Stimulated activated CD8-positive, alpha-beta memory T cell treated with anti-CD3 and anti-CD28 coated beads, Interleukin-4, amount 100 ng/mL, for 1 hour (primary cell): ENCODE measurements at places on chromosomes 6 and 20.

DNA sequence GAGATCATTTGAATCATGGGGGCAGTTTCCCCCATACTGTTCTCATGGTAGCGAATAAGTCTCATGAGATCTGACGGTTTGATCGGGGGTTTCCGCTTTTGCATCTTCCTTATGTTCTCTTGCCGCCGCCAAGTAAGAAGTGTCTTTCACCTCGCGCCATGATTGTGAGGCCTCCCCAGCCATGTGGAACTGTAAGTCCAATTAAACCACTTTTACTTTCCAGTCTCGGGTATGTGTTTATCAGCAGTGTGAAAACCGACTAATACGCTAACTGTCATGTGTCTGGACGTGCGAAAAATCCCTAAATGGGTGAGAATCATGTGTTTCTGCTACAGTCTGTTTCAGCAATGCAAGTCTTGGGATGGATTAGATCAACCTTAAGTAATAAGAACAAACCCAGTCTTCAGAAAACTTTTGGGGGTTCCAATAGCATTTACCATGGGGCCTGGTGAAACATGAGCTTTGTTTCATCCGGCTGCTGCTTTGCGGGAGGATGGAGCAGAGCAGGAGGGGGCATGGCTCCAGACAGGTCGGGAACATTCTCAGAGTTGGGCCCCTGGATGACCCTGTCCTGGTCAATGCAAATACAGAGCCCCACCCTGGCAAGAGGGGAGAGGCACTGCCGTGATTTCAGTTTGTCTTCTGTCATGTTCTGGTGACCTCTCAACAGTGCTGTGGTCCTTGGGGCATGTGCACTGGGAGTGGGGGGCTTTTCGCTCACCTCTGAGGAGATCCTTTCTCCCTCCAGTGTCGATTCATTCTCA is 41.5 kb downstream of the CTCFL start:
- DNase-seq, result no peak

GRCh38 chr6:102525336-102525735 is 1131.8 kb downstream of the GRIK2 start:
- no peak for DNase-seq

- no peak for DNase-seq
Observed at GRCh38 chr6:136656121-136656520, 105.9 kb upstream of the MAP7 start.

DNA sequence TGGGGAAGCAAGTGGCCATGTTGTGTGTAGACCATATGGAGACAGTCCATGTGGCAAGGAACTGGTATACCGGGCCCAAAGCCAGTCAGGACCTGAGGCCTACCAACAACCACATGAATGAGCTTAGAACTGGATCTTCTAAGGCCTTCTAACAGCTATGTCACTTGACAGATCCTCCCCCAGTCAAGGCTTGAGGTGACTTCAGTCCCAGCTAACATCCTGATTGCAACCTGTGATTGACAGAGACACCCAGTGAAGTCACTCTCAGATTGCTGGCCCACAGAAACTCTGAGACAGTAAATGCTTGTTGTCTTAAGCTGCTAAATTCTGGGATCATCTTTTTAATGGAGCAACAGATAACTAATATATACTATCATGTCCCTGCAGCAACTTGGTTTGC is 32.9 kb downstream of the AHI1 start:
- no peak for DNase-seq

DNA sequence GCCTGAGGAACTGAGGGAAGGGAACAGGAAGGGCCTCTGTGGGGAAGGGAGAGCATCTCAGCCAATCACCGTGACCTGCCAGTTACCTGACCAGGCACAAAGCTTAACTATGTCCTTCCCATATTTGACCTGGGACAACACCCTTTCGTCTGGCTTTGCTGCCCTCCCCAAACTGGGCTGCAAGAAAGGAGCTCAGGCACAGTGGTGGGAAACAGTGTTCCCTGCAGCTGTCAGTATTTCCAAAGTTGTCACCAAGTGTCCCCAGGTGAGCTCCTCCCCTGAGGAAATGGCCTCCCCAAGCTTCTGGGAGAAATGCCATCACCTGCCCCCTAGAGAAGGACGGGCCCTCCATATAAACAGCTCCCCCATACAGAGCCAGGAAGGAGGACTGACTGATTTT is 17.9 kb downstream of the NCR2 start:
- no peak for DNase-seq

DNA sequence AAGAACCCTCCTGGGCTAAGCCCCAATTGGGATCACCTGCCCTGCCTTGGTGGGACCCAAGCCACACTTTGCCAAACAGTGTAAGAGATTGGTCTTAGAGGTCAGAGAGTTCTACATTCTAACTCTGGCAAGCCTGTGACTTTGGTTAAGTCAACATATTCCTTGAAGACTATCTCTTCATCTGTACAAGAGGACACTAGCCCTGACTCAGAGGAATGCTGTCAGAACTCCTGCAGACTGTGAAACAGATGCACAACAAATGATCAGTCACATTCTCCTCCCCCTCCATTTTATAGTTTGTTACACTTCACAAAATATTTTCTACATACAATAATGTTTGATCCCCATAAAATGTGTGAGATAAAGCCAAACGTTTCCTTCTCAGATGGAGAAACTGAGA is 91.7 kb upstream of the EPB41L1 start:
- DNase-seq, result no peak

GRCh38 chr6:89797317-89797716 is 22.3 kb downstream of the MDN1 start:
- no peak for DNase-seq

GRCh38 chr20:35883336-35883777 is 70.9 kb downstream of the SCAND1 start:
- DNase-seq, result no peak

- DNase-seq, result no peak
Observed at GRCh38 chr6:56902641-56903464, 52.1 kb upstream of the BEND6 start.

- DNase-seq, result no peak
Observed at GRCh38 chr20:54221353-54221752, 13.5 kb downstream of the PFDN4 start.

DNA sequence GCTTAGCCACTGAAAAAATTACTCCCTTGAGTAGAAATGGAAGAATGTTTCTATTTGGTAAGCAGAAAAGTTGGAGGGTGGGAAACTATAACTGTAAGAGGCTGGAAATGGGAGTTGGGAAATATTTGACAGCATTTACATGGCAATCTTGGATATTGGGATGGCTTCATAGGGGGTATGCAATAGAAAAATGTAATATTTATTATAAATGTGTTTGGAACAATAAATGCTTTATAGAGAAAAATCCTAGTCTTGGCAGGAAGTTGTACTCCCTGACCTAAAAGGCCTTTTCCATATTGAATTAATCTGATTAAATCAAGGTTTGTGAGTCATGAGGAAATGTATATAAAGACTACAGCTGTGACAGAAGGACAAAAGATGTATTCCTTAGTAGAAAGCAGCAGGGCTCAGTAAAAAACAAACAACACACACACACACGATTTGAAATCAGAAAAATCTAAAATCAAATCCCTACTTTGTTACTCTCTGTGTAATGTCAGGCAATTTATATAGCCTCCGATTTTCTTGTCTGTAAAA is 272.3 kb downstream of the CD109 start:
- DNase-seq, result no peak

- DNase-seq, result no peak
Observed at GRCh38 chr6:72551470-72551869, 70.4 kb upstream of the KCNQ5 start.

GRCh38 chr6:169224185-169224695 is 29.4 kb downstream of the THBS2 start:
- DNase-seq, result no peak

DNA sequence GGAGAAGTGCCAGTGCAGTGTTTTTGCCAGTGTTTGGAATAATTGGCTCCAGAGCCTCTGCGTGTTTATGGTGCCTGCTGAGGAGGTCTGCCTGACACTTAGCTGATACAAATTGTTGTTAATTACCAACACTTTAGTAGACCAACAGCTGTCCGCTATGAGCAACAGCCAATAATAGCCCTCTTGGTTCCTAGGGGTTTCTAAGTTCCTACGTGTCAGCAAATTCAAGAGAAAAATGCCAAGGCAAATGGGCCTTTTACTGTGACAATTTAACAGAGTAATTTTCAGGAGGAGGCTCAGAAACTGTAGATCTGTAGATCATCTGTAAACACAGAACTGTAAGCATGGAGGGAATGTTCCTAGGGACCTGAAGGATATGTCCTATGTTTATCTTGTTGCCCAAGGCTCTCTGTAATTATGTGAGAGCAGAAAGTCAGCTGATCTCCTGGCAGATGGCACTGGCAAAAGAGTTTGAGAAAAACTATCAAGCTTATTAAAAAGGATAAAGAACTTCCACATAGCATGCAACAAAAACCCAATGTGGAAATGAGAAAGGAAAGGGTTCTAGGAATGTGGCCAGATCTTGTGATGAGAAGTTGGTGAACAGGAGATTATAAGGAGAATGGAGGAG is 157.7 kb downstream of the GJA1 start:
- DNase-seq, result no peak

GRCh38 chr6:17431581-17431980 is 38.2 kb downstream of the CAP2 start:
- no peak for DNase-seq

GRCh38 chr6:118932421-118932820 is 2.5 kb downstream of the MCM9 start:
- no peak for DNase-seq

DNA sequence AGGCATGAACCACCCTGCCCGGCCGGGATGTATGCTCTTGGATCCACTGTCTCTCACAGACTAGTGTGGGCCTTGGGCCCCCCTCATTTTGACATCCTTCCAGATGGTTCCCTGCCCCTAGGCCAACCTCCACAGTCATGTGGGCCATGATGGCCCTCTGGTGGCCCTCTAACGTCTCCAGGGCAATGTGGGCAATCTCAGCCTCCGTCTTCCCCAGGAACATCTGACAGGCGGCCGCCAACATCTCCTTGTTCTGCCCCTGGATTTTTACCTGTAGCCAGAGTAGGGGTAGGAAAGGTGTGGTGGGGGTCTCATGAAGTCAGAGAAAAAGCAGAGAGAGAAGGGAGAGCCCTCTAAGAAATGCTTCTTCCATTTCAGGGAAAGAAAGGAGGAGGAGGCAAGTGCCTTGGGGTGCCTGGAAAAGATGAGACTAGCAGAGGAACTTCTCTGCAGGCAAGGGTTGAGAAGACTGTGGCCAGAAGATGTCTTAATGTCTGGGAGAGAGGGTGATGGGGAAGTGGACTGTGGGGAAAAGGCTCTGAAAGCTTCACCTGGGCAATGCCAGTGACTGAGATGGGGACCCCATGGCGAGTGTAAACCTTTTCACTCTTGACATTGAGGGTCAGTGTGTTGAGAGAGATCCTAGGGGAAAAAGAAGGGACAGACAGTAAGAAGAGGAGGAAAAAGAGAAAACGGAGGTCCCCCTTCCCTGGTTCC is 1.3 kb downstream of the FLOT1 start:
- no peak for DNase-seq

DNA sequence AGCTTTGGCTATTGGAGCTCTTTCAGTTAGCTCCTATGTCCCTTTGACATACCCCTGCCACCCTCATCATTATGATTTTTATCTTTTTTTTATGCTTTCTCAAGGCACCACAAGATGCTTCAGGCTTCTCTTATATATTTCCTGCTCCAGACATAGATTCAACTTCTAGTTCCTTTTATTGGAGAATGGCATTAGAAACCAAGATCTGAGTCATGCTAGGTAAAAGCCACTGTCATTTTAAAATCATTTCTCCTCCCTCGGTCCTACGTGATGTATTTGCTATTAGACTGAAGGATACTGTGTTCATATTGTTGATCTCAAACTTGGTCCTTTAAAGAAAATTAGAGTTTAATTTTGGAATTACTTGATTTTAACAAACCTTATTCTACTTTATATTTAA is 8.3 kb downstream of the TENT5A start:
- DNase-seq, result no peak

- no peak for DNase-seq
Observed at GRCh38 chr6:76162811-76163210, 90.3 kb upstream of the IMPG1 start.

DNA sequence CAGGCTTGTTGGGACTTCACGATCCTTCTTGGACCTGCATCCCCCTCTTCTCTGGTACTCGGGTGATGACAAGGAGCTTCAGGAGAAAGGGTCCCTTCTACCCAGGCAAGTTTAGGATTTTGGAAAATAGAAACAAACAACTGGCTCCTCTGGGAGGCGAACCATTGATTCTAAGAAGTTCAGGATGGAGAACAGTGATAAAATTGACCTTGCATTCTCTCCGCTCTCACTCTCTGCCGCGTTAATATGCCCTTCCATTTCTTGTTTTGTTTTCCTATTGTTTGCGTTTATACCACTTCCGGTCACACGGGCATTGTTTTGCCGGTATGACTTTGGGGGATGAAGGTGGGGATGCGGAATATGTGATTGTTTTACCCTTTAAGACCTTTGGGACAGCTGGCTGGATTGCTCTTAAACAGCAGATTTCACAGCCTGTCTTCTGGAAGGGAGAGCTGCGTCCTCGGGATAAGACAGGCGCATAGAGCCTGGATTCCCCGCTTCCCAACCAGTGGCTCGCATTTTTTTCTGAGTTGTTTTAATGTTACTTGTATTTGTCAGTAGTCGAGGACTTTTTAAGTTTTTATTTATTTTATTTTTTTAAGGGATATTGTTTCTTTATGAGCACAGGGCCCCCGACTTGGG is 144.3 kb upstream of the ZNF184 start:
- DNase-seq, result no peak

- DNase-seq, result no peak
Observed at GRCh38 chr6:157471895-157472686, 91.1 kb downstream of the ZDHHC14 start.

GRCh38 chr20:56735084-56735642 is 106.1 kb downstream of the TFAP2C start:
- DNase-seq, result no peak

GRCh38 chr6:122997541-122998150 is 1.6 kb downstream of the CLVS2 start:
- DNase-seq, result no peak

- no peak for DNase-seq
Observed at GRCh38 chr20:24153101-24154040, 164.8 kb upstream of the GGTLC1 start.

DNA sequence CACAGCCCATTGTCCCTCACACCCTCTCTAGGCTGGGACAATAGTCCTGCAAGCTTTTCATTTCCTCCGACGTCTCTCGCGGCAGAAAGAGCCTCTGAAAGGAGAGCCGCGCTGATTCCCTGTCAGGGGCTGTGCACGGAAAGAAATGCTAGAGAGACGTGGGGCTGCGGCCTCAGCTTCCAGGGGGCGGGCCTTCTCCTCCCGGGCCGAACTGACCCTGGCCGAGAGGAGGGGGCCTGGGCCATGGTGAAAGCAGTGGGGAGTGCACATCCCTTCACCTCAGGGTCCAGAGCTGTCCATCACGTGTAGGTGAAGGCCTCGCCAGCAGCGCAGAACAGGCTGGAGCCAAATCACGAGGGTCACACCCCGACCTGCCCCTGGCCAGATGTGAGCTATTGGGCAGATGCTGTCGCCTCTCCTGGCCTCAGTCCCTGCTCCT is 220.4 kb downstream of the TAF4 start:
- no peak for DNase-seq

- DNase-seq, result no peak
Observed at GRCh38 chr6:13461805-13462204, 25.6 kb downstream of the GFOD1 start.

- DNase-seq, result no peak
Observed at GRCh38 chr6:48099713-48100587, 11.0 kb downstream of the PTCHD4 start.
